Stromal cell of bone marrow (primary cell): ENCODE measurements at places on chromosomes 5 and 9.

DNA sequence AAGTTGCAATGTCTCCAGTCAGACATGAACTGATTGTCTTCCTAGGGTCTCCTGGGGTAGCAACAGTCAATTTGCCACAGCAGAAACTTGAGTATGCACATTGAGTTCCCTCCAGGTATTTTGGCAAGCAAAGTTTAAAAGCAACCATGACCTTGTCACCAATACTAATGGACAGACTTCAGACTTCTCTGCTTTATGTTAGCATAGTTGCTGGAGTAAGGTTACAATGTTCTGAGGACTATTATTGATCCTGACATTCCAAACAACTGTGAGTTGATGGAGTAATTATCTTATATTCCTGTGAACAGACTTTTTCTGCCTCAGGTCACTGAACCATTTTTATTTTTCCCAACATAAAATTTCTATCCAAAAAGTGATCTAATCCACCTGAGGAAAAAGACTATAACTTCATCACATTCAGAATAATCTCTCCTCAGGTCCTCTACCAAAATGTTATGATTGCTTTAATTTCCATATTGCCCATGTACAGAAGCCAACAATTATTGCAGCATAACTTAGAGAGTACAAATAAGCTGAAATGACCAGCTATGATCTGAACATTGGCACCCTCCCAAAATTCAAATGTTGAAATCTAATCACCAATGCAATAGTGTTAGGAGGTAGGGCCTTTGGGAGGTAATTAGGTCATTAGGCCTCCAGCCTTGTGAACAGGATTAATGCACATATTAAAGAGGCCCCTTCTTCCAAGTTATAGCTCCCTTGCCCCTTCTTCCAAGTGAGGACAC is 228.3 kb downstream of the PDE4D start:
- no peak for DNase-seq

GRCh38 chr9:88653911-88654310 is 118.9 kb downstream of the NXNL2 start:
- DNase-seq, result peak; percentile 65

DNA sequence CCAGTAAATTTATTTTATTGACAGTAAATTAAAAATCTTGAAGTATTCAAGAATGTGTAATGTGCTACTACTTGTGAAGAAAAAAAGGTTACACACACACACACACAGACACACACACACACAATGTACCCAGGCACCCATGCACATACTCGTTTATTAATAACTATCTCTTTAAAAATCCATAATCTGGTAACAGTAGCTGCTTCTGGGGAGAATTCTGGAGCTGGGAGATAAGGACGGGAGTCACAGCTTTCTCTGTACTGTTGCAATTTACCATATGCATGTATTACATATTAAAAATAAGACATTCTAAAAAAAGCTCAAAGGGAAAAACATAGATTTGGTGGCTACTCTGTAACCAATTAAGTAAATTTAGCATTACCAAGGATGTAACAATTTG is 7.9 kb upstream of the C1QTNF2 start:
- DNase-seq, result no peak

DNA sequence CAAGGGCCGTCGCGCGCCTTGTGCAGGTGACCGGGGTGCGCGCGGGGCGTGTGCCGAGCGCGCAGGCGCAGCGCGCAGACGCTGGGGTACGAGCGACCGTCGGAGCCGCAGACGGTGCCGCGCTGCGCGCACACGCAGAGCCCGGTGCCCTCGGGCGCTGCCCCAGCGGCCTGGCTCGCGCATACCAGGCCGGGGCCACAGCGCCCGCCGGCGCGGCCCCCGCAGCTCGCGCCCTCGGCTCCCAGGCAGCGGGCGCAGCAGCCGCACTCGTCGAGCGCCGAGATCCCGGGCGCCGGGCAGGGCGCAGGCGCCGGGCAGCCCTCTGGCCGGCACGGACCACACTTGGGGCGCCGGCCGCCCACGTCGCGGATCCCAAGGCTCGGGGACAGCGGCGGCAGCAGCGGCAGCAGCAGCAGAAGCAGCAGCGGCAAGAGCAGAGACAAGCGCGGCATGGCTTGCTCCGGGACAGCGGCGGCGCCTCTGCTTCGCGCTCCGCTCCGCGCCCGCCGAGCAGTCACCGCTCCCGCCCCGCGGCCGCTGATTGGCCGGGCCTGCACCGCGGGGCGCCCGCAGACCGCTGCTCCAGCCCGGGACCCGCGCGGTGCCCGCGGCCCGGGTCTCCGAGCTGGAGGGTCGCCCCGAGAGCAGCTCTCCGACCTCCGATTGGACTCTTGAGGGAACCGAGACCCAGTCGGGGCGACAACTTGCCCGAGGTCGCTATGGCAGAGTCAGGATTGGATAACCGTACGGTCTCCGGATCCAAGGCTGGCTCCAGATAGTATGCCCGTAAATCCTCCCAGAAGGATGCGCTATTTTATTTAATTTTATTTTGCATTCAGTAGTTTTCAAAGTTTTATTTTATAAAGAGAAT is at the start of gene IGFBPL1:
Gene IGFBPL1 (minus strand): TSS at position 482 of the 871 bp plus-strand sequence. CDS start 30 bp downstream, at position 452.
- no peak for DNase-seq

DNA sequence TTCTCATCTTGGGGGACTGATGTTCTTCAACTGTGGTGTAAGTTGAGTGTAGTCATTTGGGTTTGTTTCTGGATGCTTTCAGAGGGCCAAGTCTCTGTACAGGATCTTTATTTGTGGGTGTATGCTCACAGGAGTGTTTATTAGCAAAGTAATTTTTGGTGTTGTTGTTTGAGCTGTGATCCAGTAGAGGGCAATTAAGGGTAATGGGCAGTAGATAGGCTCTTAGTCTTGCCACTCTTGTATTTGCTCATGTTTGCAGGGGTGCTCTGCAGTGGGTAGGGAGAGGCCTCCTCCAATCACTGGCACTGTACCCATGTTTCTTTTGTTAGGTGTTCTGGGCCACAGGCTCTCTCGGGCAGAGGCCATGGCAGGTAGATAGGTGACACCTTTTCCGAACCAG is 45.9 kb upstream of the ITGA2 start:
- DNase-seq, result no peak
